ENCODE measurements at places on chromosomes 16 and 17.

DNA sequence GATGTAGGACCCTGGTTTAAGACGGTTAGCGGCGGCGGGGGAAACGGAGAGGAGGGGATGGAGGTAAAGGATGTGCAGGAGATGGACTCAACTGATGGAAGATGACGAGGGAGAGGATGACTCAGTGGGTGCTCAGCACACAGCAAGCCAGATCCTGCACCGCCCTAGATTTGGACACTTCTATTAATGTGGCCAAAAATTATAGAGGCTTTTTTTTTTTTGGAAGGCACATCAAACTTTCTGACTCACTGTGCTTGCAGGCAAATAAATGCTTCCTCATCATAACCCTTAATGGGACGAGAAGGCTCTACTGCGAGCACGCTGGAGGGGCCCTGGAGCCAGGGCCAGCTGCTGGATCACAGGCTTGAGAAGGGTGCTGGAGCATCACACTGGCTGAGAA, 36.0 kb downstream of the RTN4RL1 start:
- DNase-seq, result no peak

GRCh38 chr16:81060576-81061306, 16.3 kb downstream of the C16orf46 start:
- no peak for DNase-seq

DNA sequence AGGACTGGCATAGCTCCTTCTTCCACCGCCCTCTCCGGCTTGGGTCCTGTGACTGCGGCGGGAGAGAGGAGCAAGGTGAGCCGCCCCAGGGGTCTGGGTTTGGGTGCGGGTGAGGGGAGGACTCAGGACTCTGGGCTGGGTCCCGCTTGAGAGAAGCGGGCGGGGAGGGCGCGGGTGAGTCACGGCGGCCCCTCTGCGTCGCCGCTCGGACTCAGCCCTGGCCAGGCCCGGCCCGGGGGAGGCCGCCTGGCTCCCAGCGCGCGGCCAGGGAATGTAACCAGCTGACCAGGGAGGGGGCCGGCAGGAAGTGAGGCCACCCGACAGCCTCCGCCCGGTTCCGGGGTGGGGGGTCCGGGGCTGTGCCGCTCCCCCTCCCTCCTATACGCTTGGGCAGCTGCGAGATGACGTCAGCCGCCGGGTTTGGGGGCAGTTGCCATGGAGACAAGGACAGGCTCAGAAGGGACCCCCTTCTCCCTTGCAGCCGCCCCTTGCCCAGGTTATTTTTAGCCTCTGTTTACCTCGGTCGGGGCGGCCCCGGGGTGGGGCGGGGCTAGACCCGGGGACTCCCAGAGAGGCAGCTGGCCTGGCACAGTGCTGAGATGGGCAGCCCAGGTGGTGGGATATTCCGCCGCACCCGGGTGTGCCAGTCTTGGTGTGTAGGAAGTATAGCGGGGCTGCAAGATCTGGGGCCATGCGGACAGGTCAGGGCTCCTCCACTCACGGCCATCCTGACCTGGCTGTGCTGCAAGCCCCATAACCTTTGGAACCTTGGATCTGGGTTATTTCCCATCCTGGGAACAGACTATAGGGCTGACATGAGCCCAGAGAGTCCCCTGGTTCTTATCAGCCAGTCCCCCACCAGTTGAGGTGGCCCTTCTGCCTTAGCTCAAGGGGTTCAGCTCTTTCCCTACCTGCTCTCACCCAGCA, 1.6 kb downstream of the RIPOR1 start:
- no peak for DNase-seq

GRCh38 chr16:69094501-69094900, 11.0 kb upstream of the HAS3 start:
- DNase-seq, result no peak

DNA sequence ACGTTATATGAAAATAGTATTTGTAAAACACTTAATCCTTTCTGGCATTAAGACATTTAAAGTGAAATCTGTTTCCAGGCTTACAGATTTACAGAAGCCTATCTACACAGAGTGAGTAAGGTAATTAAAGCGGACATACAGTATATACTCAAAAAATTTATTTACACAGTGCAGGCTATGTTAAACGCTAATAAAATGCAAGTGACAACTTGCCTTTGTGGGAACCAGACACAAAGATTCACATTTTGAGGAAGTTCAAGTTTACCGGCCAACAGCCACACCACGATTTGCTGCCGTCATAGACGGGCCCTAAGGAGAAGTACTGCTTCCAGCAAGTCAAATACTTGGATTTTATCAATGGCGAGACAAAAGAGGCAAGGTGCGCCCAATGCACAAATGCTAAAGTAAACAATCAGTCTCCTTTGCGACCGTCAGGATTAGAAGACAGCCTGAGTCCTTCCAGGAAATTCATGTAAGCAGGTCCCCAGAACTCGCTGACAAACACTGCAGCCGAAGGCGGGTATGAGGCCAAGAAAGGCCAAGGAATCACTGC, 801 bp downstream of the VPS35 start:
- no peak for DNase-seq

DNA sequence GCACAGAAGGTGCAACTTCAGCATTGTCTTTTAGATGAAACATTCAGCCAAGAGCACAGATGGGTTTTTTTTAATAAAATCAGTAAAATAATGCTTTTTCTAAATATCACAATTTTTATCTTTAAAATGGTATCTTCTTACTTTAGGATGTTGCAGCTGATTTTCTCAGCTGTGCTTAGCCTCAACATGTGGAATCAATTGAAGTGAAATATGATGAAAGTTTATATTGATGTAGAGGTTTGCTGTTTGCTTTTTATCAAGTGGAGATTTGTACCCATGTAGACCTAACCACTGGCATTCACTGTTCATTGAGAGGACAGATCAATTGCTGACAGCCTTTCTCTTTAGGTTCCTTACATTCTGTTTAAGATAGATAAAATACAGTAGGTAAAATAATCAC, 107.8 kb downstream of the CYB561 start:
- DNase-seq, result no peak

- DNase-seq, result no peak
These were observed 38.1 kb downstream of the SHCBP1 start for GRCh38 chr16:46583036-46583435.

GRCh38 chr17:34874478-34874877, 86.8 kb downstream of the CCT6B start:
- no peak for DNase-seq

GRCh38 chr16:57519796-57520360, 16.5 kb downstream of the CCDC102A start:
- DNase-seq, result peak; percentile 57

GRCh38 chr16:457732-458400, 32.4 kb downstream of the RAB11FIP3 start:
- DNase-seq, result no peak

DNA sequence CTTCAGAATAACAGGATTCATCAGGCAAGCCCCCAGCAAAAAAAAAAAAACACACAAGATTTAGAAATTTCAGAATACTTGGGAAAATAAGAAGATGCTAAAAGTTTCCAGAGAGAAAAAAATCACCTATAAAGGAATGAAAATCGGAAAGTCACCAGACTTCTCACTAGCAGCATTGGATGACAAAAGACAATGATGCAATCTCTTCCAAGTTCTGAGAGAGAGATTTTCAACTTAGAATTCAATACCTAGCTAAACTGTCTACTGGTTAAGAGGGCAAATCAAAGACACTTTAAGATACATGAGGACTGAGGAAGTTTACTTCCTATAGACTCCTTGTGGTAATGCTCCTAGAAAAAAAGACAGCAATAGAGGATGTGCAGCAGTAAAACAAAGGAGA, 23.9 kb upstream of the TNS4 start:
- no peak for DNase-seq

DNA sequence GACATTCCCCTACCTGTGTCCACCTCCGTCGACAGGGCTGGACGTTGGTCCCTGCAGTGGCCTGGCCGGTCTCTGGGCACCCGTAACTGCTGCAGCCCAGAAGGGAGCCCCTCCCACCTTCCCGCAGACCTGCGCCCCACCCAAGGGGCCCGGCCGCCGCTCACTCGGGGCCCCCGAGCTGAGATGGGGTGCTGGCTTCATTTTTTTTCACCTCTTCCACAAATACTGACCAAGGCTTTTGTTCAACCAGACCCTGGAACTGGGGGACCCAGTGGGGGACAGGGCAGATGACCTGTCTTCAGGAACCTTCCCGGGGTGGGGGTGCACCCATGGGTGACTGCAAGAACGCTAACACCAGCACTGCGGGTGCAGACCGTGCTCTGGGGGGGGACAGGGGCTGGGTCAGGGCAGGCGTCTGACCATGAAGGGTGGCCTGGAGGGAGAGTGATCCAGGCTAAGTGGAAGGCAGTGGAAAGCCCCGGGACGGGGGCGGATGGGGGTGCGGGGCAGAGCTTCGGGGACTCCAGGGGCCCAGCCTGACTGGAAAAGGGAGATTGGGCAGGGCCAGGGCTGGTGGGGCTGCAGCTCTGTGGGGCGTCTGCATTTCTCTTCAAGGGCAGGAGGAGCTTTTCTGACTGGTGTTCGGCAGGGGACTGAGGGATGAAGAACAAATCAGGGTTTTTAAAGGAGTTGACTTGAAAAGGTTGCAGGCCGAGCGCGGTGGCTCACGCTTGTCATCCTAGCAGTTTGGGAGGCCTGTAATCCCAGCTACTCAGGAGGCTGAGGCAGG, 42.3 kb downstream of the SLC7A5 start:
- DNase-seq, result no peak

GRCh38 chr16:56997931-56998330, 8.6 kb downstream of the NLRC5 start:
- DNase-seq, result no peak

DNA sequence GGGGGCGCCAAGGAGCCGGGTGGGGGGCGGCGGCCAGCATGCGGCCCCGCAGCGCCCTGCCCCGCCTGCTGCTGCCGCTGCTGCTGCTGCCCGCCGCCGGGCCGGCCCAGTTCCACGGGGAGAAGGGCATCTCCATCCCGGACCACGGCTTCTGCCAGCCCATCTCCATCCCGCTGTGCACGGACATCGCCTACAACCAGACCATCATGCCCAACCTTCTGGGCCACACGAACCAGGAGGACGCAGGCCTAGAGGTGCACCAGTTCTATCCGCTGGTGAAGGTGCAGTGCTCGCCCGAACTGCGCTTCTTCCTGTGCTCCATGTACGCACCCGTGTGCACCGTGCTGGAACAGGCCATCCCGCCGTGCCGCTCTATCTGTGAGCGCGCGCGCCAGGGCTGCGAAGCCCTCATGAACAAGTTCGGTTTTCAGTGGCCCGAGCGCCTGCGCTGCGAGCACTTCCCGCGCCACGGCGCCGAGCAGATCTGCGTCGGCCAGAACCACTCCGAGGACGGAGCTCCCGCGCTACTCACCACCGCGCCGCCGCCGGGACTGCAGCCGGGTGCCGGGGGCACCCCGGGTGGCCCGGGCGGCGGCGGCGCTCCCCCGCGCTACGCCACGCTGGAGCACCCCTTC, 484 bp downstream of the FZD2 start:
- DNase-seq, result no peak

DNA sequence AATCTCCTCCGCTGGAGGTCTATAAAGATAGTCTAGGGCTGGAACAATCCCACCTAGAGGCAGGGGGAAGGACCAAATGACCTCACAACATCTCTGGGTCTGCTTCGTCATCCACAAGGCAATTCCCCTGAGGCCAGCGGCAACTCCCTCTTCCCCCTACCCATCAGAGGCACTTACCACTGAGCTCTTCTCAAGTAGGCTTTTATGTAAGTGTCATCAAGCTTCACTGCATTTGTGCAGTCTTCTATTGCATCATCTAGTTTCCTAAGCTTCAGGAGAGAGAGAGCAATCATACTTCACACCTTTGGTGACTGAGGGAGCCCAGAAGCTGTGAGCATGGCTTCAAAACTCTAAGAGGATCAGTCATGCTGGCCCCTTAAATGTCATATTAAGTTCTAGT, 21.0 kb downstream of the CNP start:
- no peak for DNase-seq

- peak; percentile 56 for DNase-seq
These were observed 6.7 kb downstream of the CAMTA2 start for GRCh38 chr17:4980644-4981216.

DNA sequence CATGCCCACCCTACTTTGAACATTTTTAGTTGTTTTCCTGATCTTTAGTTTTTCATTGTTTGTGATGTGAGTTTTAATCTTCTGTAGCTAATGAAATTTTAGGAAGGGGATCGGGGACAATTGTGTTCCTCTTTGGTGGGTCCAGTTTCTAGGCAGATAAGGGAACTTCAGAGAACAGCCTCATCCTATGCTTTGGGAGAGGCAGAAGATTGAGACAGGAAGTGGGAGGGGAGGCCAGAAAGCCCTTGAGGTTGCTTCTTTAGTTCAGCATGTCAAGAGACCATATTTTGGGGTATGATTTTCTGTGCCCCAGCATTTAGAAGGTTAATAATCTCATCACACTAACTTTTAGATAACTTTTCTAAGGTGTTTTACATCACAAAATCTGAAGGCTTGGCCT, 191.0 kb downstream of the TANC2 start:
- DNase-seq, result no peak

DNA sequence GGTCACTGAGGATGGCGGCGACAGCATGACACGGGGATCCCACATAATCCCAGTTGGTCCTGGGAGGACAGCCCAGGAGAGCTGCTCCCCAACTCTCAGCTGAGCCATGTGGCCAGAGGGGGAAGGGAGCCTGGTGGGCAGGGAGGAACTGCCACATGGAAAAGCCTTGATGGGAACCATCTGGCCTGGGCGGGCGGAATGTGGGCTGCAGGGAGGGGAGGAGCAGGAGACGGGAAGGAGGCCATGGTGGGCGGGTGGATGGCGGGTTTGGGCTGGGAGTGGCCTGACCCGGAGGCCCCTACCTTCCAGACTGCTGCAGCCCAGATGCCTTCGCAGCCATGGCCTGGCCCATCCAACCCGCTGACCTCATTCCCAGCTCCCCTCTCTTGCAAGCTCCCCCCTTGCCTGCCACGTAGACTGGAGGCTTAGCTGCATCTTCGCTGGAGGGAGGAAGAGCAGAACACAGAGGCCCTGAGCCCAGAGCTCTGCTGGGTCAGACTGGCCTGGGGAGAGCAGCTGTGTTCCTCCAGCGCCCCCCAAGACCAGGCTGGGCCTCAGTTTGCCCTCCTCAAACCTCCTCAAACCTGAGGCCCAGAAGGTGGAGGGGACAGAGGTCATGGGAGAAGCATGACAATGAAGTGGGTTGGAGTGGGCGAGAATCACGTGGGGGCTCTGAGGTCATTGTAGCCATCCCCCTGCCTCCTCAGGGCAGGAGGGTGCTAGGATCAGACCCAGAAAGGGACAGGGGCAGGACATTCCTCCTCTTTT, 8.2 kb upstream of the COL1A1 start:
- DNase-seq, result no peak

- DNase-seq, result no peak
These were observed 12.3 kb upstream of the UBE2I start for GRCh38 chr16:1297018-1297696.

DNA sequence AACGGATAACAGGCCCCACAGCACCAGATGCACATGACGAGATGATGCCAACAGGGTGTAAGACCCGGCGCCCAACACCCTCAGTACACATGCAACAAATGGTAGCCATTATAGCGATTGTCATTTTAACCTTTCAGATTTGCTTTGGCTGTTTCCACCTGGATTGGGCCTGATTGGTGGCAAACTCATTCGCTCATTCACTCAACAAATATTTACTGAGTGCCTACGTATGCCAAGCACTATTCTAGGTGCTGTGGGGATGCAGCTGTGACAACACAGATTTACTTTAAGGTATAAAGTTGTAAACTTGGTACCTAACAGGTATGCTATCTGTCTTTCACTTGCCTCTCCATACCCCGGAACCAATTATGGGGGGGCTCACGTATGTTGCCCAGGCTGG, 66.8 kb downstream of the SRCIN1 start:
- DNase-seq, result no peak

All from COLO829 (cell line).